ENCODE measurements at places on chromosomes 6 and 20.

DNA sequence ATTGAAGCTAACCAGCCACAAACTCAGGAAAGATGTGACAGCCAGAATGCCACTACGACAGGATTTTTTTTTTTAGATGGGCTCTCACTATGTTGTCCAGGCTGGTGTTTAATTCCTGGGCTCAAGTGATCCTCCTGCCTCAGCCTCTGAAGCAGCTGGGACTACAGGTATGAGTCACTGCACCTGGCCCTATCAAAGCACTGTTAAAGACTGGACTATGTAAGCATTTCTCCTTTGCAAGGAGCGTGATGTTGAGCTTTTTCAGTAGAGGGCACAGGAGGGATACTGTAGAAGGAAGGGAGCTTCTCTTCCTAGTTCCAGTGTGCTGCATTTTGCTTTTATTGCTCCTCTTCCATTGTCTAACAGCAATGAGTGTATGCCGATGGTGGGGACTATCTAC lies 35.8 kb downstream of the ZBTB9 start:
- DNase-seq: no peak

DNA sequence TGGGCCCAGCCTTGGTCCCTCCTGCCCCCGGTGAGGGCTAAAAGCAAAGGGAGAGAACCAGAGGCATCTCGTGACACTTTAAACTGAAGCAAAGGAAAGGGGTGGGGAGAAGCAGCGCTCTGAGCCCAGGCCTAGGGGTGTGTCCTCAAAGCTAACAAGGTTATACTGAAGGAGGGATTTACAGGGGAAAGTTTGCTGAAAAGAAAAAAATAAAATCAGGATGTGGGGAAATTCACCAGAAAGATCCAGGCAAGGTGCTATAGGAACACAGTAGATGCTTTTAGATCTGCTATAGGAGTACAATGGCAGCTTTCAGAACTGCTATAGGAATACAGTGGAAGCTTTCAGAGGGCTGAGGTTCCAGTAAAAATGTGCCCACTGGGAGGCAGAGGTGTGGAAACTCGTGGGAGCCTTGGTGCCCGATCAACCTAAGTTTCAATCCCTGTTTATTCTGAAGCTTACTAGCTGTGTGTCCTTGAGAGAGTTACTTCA lies at the start of gene COL9A1:
Gene COL9A1 (minus strand): TSS at position 51 of the 492 bp plus-strand sequence. CDS start 160 bp downstream, outside the sequence.
- DNase-seq: no peak

DNA sequence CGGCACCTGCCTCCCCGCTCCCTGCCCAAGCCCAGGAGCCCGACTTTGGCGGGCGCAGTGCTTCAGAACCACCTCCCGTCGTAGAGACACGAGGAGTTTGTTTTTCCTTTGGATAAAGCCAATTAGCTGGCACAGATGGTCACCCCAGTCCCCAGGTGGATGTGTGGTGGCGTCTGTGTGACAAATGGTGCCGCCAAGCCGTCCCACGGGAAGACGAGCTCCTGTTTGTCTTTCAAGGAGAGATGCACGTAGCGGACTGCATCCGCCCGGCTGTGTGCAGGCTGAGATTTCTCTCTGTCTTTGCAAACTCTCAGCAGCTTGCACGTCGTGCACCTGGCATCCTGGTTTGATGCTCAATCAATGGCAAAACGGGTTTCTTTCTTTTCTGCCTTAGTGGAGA lies 16.1 kb upstream of the MRGBP start:
- no peak for DNase-seq

- no peak for DNase-seq
These were observed 8.2 kb downstream of the STX7 start for GRCh38 chr6:132504757-132505156.

GRCh38 chr6:139194740-139195139 lies 59.9 kb downstream of the HECA start:
- DNase-seq: no peak

GRCh38 chr6:156839129-156839528 lies 62.0 kb downstream of the ARID1B start:
- no peak for DNase-seq

Data from hematopoietic multipotent progenitor cell treated with erythropoietin and hydrocortisone succinate and interleukin-3 and kit ligand, for 15 days (in vitro differentiated cells).